ENCODE measurements at places on chromosomes 16 and 17.

DNA sequence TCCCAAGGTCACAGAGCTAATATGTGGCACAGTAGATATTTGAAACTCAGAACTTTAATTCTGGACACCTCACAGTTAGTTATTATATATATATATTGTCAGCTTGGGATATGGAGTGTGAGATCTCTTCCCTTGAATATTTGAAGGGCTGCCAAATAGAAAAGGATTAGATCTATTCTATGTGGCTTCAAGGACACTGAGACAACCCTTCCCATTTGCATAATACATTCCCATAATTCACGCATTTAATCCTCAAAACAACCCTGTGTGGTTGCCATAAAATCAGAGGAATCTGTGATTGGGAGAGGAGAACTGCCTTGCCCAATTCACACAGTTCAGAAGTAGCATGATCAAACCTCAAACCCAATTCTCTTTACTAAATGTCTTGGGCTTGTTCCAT is 365.8 kb upstream of the DYNLRB2 start:
- no peak for DNase-seq

- DNase-seq: no peak
These were observed 42.4 kb upstream of the CES5A start for GRCh38 chr16:55917373-55918160.

- peak; percentile 21 for DNase-seq
These were observed 585 bp downstream of the AP1G1 start for GRCh38 chr16:71807905-71808592.

DNA sequence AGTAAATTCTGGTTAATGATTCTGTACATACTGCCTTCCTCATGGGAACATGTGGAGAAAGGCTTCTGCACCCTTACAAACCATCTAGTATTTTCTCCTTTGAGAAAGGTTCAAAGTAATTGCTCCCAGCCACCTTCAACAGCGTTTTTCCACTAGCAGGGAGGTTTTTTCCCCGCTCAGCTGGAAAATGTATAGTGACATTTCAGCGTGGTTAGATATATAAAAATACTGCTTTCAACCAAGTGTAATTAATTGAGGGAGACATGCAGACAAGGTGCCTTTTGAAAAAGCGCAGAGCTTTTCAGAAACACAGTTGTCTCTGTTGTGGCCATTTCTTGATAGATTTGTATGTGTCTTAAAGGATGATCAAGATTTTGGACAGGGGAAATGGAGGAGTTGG is 5.1 kb downstream of the BMERB1 start:
- DNase-seq: no peak
